ENCODE measurements at places on chromosomes 1 and 21.

DNA sequence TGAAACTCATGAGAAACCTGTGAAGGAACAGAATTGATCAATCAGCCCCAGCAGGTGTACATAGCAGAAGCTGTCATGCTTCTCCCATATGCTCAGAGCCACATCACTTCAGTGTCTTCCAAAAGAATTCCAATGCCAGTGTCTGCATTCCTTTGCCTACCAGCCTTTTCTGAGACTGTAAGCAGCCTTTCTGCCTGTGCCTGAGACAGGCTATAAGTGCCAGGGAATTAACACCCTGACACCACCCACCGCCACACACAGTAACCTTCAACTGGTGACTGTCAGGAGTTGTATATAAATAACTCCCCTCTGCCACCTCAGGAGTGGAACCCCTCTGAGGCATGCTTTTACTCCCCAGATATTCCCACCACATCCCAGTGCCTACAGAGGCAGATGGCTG lies 38.1 kb upstream of the SLAMF9 start:
- DNase-seq: no peak

DNA sequence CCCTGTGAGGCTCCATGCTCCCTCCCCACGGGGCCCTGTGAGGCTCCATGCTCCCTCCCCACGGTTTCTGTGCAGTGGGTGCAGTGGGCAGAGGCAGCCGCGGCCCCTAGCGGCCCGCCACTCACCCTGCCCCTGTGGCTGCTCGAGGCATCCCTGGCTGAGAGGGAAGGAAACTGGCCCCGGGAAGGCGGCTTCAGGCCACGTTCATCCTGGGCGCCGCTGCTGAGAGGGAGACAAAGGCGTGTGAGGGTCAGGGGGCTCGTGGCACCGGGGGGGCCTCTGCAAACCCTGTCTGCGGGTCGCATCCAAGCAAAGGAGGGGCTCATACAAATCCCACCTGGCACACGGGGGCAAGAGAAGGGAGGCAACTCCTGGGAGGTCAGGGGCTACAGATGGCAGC lies 8.5 kb downstream of the CFAP410 start:
- DNase-seq: no peak

DNA sequence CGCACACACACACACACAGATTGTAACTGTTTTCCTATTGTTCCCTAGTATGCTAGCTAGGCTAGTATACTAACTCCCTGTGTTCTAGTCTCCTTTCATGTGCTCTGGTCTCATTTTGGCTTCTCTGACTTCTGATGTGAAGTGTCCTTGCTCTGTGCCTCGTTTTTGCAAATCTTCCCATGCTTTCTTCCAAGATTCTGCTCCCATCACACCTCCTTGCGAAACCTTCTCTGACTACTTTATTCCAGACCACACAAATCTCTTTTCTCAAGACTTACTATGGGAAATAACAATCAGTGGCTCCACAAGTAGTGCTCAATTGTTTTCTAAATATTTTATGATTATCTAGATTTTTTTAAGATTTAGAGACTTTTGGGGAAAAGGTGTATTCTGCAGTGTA lies 10.3 kb downstream of the PRRX1 start:
- DNase-seq: no peak

- DNase-seq: no peak
Observed at GRCh38 chr21:19507682-19508260, 1104.2 kb upstream of the TMPRSS15 start.

GRCh38 chr1:156766298-156767100 lies 836 bp upstream of the PRCC start:
- no peak for DNase-seq

- no peak for DNase-seq
Observed at GRCh38 chr1:51989582-51990477, 670 bp downstream of the RAB3B start.

DNA sequence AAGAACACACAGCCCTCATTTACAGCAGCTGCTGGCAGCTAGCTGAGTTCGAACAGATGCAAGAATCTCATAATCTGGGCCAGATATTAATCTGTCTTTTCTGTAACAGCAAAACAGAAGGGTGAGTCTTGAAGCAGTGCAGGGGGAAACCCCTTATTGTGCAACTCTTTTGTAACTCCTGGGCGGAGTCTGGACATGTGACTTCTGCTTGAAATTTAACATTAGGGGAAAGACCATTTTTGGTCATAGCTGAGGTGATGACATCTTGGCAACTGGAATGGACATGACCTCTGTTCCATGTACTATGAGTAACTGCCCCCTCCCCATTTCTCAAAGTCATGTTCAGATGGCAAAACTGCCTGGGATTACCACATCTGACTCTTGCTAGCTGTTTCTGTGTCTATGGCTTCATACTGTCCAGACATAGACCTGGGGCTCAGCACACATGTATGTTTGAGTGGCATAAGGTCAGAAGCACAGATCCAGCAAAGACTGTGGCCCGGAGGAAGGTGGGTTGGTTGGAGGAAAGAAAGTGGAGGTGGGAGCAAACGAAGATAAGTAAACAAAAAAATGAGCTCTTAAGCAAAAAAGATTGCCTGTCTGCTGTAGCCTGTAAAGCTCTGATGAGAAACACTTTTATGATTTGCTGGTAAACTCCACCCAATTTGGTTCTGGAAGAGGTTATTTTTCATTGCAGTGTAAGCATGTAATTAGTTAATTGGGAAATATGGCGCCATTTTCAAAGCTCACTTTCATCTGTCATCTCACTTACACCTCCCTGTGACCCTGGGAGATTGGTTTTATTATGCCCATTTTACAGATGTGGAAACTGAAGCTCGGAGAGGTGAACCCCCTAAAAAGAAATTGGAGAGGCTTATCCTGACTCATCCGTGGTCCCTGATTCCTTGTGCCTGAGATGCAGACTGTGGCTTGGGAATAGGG lies 26.1 kb downstream of the ETS2 start:
- no peak for DNase-seq

DNA sequence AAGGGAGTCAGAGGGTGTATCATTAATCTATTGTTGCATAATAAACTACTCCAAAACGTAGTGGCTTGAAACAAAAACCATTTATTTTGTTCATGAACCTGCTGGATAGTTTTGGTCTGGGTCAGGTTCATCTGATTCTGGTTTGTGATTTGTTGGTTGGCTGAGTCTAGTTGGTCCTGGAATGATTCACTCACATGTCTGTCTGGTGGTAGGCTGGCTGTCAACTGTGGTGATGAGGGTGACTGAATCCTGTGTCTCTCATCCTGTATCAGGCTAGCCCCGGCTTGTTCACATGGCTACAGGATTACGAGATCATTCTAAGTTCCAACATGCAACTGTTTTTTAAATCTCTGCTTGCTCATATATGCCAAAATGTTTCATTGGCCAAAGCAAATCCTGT lies 22.5 kb upstream of the SIKE1 start:
- no peak for DNase-seq

GRCh38 chr1:42035205-42035829 lies 116.6 kb upstream of the HIVEP3 start:
- no peak for DNase-seq

GRCh38 chr1:85862456-85862855 lies 154.2 kb upstream of the ZNHIT6 start:
- no peak for DNase-seq

DNA sequence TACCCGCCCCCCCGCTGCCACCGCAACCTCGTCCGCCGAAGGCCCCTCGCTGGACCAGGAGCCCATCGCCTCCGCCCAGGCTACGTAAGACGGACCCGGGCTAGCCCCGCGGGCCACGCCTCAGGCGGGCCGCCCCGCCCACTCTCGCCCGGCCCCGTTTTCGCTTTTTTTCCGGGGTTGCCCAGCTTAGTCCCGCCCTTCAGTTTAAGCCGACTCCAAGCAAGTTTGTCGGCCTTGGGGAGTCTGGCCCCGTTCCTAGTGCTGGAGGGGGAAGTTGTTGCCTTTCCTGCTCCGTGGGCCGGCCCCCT lies 3.0 kb downstream of the RUSC1 start:
- DNase-seq: peak; percentile 65

DNA sequence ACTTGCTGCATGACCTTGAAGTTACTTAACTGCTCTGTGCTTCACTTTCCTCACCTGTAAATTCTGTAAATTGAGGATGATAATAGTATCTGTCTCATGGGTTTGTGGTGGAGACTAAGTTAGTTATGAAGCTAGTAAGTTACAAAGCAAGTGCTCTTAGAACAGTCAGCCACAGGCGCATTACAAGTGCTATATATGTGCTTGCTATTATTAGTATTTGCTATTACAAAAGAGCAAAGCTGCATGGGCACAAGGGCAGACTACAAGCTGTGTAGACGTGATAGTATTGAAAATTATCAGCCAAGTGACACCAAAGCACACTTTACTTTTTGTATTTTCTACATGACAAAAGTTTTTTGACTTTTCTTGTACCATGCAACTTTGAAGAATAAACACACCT lies 150.9 kb upstream of the CTTNBP2NL start:
- no peak for DNase-seq

GRCh38 chr1:154499446-154499845 lies 2.6 kb upstream of the TDRD10 start:
- no peak for DNase-seq

DNA sequence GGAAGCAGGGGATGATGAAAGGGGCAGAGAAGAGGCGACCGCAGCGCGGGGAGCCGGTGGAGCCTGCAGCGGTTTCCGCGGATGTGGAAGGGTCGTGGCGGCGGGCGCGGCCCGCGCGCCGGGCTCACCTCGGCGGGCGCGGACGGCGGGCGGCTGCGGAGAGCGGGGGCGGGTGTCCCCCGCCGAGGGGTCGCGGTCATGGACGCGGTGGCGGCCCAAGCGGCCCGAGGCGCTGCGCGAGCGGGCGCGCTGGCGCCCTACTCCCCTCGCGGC lies 572 bp downstream of the LPGAT1 start:
- DNase-seq: no peak

- DNase-seq: no peak
Observed at GRCh38 chr1:27368869-27369582, 2.3 kb upstream of the MAP3K6 start.

DNA sequence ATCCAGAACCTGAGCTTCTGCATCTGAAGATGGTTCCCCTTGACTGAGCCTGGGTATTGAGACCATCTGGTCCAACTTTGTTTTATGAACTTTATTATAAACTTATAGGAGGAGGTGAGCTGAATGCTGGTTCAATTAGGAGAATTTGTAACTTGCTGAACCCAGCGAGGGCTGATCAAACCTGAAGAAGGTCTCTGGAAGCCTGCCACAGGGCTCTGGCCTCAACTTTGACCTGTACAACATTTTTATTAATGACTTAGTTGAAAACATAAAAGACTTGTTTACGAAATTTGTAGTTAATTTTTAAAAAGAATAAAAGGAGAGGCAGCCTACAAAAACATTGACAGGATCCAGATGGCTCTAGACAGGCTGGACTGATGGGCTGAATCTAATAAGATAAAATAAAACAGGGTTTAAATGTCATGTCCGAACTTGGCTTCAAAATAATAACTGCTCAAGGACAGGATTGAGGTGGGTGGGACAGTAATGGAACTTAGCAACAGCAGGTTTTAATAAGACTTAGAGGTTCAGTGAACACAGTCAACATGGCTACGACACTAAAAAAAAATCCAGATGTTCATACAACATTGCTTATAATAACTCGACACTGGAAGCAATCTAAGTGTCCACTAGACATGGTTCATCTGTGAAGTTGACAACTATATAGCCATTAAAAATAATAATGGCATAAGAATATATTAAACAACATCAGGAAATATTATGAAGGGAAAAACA lies 53.4 kb upstream of the GJB5 start:
- no peak for DNase-seq

DNA sequence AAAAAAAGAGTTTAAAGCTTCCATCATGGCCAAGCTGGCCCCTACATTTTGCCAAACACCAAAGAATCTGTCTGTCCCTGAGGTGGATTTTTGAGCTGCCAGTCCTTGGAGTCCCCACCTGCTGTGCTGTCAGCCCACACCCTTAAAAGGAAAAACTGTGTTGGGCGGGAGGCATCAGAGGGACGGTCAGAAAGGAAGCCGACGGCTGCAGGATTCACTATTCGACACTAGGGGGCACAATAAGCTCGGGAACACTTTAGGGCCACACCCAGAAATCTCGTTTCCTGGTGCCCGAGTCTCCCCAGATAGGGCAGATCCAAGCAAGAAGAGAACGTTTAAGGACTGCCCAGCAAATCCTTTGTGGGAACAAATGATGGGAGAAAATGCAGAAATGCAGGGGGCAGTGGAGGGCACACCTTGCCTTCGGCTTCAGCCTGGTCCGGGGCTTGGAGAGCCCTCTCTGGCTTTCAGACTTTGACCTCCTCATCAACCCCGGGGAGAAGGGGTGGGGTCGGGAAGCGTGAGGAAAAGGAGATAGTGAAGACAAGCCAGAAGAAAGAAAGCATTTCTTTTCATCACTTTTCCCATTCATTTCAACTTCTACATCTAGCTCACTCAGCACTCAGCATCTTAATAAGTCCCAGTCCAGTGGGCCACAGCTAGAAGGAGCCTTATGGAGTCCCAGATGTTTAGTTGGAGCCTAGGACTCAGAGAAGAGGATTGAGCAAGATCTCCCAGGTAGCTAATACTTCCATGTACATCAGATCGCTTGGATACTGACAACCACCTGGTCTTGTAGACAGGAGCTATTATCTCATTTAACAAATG lies 5.0 kb upstream of the CTTNBP2NL start:
- DNase-seq: peak; percentile 46

DNA sequence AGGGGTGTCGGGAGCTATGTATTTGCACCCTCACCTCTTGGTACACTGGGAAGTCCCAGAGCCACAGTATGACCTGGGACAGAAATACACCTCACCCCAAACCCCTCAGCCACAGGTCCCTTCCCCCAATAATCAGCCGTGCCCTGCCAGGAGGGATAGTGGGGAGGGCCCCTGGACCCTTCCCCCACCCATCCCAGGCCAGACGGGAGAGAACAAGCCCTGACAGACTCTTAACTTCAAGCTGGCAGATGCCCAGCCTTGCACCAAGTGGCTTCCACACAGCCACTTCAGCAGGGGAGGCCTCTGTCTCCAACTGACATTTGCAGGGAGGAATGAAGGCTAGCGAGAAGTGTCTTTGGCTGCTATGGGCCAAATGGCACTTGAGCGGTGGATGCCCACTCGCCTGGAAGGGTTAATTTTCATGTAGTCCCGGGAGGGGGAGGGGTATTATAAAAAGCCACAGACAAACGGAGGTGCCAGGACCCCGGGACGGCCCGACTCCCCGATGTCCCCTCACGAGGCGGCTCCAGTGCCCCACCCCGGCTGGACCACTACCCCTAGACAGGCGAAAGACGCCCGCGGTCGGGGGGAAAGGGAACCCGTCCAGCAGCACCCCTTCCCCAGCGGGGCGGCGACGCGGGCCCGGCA lies 495 bp downstream of the SYNC start:
- no peak for DNase-seq

DNA sequence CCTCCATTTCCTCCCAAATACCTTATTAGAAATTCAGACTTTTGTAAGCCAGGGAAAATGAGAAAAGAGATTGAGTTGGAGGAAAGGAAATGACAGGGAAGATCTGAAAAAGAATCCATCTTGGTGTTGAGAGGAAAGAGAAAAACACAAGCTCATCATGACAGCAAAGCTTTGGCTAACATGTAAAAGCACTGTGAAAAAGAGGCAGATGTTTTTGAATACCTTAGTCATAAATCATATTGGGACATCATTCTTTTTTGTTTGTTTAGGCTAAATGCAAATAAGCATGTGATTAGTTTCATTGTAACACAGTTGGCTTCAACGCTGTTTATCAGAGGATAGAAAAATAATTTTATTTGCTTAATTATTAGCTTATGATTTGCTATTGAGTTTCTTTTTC lies 64.6 kb downstream of the LHX8 start:
- DNase-seq: no peak

GRCh38 chr1:29625084-29625420 lies 388.7 kb downstream of the PTPRU start:
- no peak for DNase-seq

GRCh38 chr1:115031595-115031994 lies 2.0 kb downstream of the TSHB start:
- no peak for DNase-seq

- no peak for DNase-seq
Observed at GRCh38 chr1:206903687-206904086, 6.4 kb downstream of the IL24 start.

All from activated CD4-positive, CD25-positive, alpha-beta regulatory T cell (primary cell).